Stimulated activated CD4-positive, alpha-beta T cell treated with anti-CD3 and anti-CD28 coated beads, TNF-alpha, amount 100 ng/mL, for 1 hour (primary cell): ENCODE measurements at places on chromosomes 3 and 15.

- no peak for DNase-seq
Measured at GRCh38 chr3:73024836-73025235, 28.2 kb downstream of the PPP4R2 start.

DNA sequence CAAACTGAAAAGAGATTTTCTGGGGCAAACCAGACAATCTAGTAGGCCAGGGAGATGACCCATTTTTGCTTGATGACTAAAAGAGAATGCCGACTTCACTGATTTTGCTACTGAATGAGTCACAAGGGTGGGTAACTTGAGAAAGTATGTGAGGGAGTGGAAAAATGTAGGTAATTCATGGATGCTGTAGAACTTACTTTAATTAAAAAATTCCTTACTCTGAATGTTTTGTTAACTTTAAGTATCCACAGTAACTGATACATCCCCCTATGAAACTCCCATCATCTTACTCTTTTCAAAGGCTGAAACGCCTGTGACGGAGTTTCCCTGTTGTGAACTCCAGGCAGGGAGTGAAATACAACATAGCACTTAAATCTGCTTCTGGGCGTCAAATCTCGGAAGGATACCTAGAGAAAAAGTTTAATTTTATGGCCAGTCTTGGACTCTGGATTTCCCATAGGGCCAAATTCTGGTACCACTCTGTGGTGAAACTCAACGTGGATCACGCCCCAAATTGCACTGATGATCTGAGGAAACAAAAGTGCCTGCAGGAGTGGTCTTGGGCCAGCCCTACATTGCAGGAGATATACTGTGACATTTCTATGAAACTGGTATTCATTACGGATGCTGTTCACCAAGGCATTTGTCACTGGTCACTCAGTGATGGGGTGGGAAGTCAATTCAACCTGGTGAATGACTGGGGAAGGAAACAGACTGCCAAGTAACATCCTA, 24.0 kb downstream of the GOLIM4 start:
- no peak for DNase-seq

DNA sequence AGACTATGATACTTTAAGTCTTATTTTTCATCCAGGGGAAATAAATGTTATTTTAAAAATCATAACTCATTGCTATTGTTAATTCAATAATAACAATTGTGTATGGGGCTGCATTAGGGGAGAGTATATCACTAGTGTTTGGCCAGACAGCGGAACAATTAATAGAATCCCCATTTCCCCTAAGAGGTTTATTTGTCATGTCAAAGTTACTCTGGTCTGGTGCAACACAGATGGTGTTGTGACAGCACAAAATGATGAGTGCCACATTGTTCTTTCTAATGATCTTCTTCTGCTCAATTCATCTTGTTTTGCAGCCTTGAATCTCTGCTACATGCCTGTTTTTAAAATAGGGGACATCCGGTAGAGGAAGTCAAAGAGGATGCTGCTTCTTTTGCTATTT, 351.6 kb downstream of the NSUN3 start:
- no peak for DNase-seq

GRCh38 chr3:155556531-155556930, 188.3 kb downstream of the PLCH1 start:
- no peak for DNase-seq

DNA sequence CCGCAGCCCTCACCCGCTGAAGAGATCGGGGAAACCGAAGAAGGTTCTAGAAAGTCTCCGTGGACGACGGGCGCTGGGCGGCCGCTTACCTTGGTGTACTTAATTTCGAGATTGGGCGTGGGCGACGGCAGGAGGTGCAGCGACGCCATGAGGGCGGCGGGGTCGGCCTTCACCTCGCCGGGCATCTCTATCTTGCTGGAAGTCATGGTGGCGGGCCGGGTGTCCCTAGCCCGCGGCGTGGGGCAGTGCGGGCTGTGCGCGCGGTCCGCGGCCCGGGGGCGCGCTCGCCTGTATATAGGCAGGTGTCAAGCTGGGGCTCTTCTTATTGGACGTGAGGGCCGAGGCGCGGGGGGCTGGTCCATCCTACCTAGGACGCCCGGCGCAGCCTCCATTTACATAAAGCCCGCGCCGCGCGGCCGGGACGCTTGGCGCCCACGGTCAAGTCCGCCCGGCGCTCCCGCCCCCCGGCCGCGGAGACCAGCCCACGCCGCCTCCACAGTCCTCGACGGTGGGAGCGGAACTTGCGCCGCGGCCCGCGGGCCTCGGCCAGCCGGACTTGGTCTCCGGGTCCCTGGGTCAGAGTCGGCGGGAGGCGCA, at the start of gene ALDH1A2:
ALDH1A2 (minus strand) TSS at position 267 of the 597 bp plus-strand sequence; CDS start at position 206, 61 bp downstream.
- DNase-seq = peak; percentile 2

GRCh38 chr3:14602006-14602803, 49.4 kb upstream of the CCDC174 start:
- no peak for DNase-seq

DNA sequence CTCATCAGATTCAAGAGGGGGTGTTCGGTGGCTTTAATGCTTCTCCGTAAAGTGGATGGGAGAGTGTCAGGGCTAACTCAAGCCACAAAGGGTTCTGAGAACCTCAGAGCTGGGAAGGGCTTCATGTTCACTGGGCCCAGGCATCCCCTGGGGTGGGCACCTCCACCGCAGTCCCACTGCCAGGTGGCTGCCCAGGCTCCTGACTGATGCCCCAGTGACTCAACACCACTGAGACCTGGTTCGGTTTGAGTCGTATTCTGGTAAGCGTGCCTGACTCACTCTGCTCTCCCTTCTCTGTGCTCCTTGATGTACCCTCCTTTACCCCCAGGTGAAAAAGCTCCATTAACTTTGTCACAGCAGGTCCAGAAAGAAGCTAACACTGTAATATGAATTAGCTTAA, 304.6 kb downstream of the RPLP1 start:
- DNase-seq = no peak

DNA sequence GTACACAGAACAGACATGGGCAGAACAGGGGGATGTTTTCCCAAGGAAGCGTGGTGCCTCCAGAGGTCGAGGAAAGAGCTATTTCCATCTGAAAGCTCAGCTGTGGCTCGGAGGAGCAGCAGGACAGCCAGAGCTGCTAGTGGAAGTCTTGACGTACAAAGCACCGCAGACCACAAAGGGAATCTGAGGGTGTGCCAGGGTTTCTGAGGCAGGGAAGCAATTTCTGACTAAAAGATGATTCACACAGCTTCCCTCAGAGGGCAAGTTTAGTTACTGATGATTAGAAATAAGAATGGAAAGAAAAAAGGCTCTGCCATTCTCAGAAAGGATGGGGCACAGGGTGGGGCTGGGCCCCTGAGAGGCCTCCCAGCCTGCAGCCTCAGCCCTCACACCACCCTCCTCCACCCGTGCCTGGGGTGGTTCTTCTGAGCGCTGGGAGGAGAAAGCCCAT, 45.8 kb upstream of the SEC13 start:
- no peak for DNase-seq

DNA sequence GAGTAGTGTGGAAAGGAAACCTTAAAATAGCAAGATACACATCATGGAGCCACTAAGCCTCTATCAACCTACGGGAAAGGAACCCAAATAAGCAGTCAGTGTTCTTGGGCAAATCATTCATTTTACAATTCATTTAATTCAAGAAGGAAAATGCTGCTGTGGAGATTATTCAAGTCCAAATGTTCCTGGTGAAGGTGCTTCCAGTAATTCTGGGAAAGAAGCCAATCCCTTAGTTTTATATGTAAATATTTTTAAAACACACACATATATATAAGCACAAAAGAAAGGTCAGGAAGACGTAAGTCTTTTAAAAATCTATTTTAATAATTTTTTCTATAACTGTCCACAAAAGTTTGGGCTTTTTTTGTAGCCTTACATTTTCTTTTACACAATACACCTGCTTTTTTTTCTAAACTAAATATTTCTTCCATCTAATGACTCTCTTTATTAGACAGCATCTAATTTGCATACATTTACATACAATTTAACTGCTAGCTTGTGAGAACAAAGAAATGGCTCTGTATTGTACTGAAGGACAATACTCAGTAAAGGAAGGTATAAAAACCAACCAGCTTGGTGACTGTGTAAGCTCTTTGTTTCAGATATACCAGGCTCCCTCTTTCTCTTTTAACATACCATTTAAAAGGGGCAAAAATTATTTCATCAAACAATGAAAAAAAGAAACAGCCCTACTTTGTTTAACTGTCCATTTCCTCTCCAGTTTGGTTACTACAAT, 269.5 kb downstream of the ZBTB20 start:
- DNase-seq = no peak

DNA sequence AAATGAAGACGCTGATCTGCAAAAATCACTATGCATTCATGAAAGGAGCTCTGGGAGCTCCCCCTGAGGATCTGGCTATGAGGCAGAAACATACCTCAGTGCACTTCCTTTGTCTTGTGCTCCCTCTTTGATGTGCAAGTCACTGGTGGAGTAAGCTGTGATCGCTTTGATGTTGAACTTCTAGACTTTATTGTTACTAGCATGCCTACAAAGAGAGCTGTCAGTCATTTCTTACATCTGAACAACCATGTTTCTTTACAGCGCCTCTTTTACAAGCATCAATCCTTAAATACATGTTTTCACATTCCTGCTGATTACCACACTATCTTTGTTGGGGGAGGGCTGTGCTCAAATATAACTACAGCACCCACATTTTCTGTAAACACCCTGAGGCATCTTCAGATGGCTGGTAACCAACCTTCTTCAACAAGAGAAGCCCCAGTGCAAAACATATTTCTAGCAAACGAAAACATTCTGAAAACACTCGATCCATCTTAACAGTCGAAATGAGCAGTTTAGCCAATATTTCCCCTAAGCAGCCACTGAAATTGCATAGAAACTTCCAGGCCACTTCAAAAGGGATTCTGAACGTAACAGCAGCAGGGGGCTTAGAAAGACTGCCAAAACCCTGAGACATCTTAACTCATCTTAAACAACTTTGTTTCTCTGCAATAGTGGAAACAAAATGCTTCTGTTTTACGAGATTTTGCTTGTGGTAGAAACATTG, 101.9 kb upstream of the ICE2 start:
- no peak for DNase-seq

GRCh38 chr3:10806006-10806405, 10.0 kb upstream of the SLC6A11 start:
- no peak for DNase-seq

GRCh38 chr3:190532731-190533203, 18.9 kb downstream of the IL1RAP start:
- no peak for DNase-seq

DNA sequence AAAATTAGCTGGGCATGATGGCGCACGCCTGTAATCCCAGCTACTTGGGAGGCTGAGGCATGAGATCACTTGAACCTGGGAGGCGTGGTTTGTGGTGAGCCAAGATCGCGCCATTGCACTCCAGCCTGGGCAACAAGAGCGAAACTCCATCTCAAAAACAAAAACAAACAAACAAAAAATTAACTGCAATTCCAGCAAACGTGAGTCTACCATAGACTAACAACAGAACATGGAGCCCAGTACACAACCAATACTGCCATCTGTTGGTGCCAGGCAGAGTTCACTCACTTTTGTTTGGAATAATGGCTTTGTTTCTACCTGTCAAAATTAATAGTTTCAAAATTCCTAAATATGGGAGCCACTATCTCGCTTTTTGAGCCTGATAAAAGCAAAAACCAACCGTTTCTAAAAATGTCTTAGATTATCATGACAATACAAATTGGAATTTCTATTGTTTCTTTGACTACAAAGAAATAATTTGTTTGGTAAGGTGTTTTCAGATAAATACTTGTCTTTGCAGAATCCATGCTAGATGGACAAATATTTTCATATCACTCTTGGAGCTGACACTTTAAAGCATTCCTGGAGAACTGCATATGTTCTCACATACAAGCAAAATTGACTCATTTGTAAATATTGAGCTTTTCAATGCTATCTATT, 45.0 kb downstream of the GPR176 start:
- DNase-seq = no peak

- peak; percentile 24 for DNase-seq
Measured at GRCh38 chr3:48478626-48479555, 25.1 kb downstream of the SHISA5 start.

DNA sequence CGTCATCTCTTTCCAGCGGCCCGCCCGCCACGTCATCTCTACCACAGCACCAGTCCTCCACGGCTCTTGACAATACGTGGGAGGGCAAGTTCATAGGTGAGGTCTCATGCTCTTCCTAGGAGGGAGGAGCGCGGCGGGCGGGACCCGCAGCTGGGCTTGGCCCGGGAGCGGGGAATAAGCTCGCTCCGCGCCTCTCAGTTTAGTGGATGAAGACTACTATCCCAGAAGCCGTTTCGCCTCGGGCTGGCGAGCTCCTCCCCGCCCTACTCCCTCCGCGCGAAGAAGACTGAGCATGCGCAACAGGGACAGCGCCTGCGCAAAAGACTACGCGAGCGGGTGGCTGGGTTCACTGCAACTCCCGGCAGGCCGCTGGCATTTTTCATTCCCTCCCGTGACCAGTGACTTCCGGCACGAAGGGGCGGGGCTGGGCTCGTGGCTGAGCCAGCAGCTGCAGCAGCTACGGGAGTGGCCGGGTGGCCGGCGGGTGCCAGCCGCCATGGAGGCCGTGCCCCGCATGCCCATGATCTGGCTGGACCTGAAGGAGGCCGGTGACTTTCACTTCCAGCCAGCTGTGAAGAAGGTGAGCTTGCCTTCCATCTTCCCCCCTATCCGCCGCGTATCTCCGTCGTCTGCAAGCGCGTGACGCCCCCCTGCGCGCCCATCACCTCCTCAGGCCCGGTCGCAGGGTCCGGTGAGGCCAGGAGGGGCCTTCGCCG, at the start of gene PTPN23:
PTPN23 (plus strand) TSS at position 421 of the 716 bp plus-strand sequence; CDS start at position 497, 76 bp downstream.
- DNase-seq = peak; percentile 96
